ENCODE measurements at places on chromosomes 3 and 15. TPM values are rescaled to one million over a fixed set of nuclear protein-coding genes. Genes with fewer than 3 reads are reported as not detected.

DNA sequence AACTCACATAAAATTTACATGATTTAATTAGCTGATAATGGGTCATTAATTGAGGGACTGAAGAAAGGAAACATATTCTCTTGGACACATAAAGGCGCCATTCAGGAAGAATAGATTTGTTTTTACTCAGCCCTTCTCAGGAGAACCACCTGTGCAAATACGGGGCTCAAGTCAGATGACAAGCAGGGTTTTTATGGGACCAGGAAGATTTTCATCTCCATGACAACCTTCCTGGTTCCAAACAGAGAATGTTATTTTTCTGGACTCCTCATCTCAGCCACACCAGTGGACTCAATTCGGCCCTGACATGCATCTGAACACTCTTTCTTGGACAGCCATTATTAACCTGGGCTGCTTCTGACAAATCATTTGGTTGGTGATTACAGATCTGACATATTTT is 120.5 kb downstream of the PDZRN3 start:
- no peak for DNase-seq

- DNase-seq, result no peak
Measured at GRCh38 chr3:182969277-182969676, 11.1 kb downstream of the DCUN1D1 start.

- DNase-seq, result no peak
Measured at GRCh38 chr3:143170676-143171075, 51.1 kb downstream of the CHST2 start.

- DNase-seq, result peak; percentile 64
Measured at GRCh38 chr3:71208211-71209095, 375.1 kb downstream of the FOXP1 start.

DNA sequence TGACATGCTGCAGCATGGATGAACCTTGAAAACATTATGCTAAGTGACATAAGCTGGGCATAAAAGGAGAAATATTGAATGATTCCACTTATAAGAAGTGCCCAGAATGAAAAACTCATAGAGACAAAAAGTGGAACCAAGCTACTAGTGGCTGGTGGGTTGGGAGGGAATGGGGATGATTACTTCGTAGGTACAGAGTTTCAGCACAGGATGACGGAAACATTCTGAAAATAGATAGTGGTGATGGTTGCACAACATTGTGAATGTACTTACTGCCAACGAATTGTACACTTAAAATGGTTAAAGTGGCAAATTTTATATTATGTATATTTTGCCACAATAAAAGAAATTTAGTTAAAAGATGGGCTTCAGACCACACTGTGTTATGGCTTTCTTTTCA is 93.6 kb downstream of the RPLP1 start:
- no peak for DNase-seq

- DNase-seq, result no peak
Measured at GRCh38 chr15:100601163-100601562, 821 bp downstream of the LINS1 start.

DNA sequence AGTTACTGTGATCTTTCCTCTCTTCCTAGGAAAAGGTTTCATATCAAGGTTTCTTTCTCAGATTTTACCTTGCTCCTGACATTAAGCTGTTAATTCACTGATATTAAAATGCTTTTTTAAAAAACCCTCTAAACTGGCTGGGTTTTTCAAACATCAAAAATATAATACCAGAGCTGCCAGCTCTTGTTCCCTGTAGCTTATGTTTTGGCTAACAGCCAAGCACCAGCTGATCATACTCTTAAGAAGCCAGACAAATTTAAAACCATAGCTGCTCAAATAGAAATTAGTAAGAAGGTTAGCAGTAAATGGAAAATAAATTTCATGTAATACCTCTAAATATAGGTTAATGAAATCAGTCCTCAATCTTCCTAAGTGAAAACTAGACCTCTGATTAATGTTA is 657.5 kb downstream of the GRM7 start:
- peak; percentile 41 for DNase-seq

DNA sequence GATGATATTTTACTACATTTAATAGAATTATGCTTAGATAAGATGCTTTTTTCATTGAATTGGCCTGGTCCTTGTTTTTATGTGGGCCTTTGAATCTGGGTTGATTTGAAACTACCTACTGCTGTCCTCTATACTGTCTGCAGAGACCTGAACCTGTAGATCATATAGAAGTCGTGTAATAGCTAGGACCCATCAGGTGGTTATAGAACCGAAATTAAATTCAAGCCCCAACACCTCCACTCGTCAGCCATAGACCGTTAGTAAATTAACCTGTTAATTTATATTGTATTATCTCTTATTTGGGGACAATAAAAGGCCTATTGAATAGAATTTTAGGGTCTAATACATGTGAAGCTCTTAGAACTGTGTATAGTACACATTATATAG is 108.4 kb downstream of the MBNL1 start:
- DNase-seq, result no peak

DNA sequence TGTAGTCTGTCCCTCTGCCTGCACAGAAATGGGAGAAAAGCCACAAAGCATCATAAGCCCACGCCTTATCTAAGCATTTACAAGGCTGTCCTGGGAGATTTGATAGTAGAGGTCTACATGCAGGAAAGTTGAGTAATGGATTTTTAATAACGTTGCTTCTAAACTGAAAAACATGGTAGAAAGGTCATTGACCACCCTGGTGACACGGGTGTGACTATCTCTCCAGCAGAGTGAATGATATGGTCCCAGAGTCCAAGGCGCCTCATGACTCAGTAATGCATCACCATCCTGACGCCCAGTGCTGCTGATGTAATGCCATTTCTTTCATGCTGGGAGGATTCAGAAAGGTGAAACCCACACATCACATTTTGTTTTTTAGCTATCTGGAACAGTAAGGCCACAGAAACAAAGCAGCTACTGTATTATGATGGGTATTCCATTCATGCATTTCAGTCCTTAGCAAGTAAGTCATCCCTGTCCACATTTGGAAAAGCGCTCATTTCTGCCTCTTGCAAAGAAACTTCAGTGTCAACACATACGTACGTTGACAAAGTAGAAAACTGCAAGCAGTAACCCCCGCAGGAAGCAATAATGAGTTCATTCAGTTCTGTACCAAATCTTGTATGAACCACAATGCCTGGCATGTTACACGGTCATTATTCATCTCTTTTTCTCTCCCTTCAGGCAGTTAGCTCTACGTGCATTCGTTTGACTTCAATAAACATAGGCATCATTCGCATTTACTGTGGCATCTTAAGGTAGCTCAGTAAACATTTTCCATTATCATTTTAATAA is 483.5 kb downstream of the GABRG3 start:
- no peak for DNase-seq

GRCh38 chr3:185631508-185632206 is 45.6 kb downstream of the SENP2 start:
- no peak for DNase-seq

- no peak for DNase-seq
Measured at GRCh38 chr3:62553811-62554210, 180.5 kb upstream of the FEZF2 start.

DNA sequence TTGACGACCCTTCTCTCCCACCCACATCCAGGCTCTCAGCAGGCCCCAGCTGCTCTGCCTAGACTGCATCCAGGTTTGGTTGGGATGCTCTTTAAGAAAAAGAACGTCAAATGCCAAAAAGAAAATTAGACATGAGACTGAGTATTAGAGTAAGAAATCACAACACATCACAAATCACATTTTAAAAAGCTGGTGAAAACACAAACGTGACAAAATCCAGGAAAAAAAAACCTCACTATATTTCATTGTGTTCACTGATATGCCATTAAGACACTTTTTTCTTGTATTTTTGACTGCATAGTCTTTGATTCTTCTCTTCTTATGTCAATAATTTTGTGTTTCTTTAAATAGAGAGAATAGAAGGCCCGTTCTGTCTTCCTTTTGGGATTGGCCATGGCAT is 243.7 kb downstream of the TLE3 start:
- DNase-seq, result no peak

GRCh38 chr3:67901681-67902080 is 247.3 kb upstream of the SUCLG2 start:
- no peak for DNase-seq

GRCh38 chr15:55660153-55660552 is 72.0 kb upstream of the PYGO1 start:
- DNase-seq, result no peak

- DNase-seq, result no peak
Measured at GRCh38 chr3:14614189-14614588, 37.4 kb upstream of the CCDC174 start.

The FGF7 gene
- polyA plus RNA-seq, result 19.7 TPM

The SLC15A2 gene
- polyA plus RNA-seq, result 28.0 TPM

The ST6GAL1 gene
- 68.7 TPM for polyA plus RNA-seq

The CIDEC gene
- polyA plus RNA-seq, result 0.10 TPM

The USP13 gene
- 23.5 TPM for polyA plus RNA-seq

The NLGN1 gene
- 3.3 TPM for polyA plus RNA-seq

The TXNRD3 gene
- polyA plus RNA-seq, result 15.9 TPM

Data from right lung (tissue), 10 donors.